ENCODE measurements at places on chromosomes 1 and 21. TPM values are rescaled to one million over a fixed set of nuclear protein-coding genes. Genes with fewer than 3 reads are reported as not detected.

DNA sequence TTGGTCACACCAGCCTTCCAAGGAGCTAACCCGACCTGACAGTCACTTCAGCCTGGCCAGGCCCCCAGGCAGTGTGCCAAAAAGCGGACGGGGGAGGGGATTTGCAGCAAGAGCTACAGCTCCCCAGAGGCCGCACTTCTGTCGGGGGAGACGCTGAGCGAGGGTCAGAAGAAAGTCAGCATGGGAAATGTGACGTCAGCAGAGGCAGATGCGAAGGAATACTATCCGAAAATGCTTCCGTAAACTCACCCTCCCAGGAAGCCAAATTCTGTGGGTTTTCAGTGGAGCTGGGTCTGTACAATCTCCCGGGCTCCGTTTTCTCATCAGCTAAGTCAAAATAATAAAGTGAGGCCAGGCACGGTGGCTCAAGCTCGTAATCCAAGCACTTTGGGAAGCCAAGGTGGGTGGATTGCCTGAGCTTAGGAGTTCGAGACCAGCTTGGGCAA, 28.5 kb upstream of the ECE1 start:
- no peak for DNase-seq

- no peak for DNase-seq
These were observed 181.2 kb upstream of the SNX7 start for GRCh38 chr1:98480271-98480670.

GRCh38 chr21:43332861-43333297, 94.1 kb downstream of the SIK1 start:
- no peak for DNase-seq

CAMK2N1 gene
- total RNA-seq, result 26.8 TPM

C4BPA gene
- not detected for total RNA-seq

GRCh38 chr1:2145946-2146835, 48.4 kb downstream of the FAAP20 start:
- no peak for DNase-seq

GRCh38 chr1:226274138-226274537, 34.8 kb downstream of the LIN9 start:
- DNase-seq, result no peak

- DNase-seq, result no peak
These were observed 130.9 kb downstream of the PBX1 start for GRCh38 chr1:164689672-164690511.

GRCh38 chr1:35112668-35113067, 33.5 kb downstream of the ZMYM1 start:
- no peak for DNase-seq

DNA sequence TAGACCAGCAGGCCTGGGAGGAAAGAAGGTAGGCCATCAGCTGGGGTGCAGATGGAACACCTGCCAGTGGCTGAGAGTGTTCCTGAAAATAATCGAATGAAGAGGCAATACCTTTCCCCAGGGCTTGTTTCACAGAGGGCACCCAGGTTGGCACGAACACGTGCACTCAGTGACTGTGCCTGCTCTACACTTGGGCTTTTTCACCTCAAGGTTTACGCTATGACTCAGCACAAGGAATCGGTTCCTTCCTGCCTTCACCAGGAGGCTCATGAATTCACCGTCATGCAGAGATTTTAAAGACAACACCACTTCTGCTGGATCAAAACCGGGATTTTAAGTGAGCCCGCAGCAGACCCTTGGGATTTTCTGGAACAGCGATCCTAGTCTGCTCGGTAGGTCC, 118.5 kb upstream of the ADAR start:
- no peak for DNase-seq

GRCh38 chr1:42845866-42846256, 552 bp upstream of the ZNF691 start:
- DNase-seq, result no peak

- DNase-seq, result no peak
These were observed 2.8 kb upstream of the SEC22B start for GRCh38 chr1:120178799-120179756.

DNA sequence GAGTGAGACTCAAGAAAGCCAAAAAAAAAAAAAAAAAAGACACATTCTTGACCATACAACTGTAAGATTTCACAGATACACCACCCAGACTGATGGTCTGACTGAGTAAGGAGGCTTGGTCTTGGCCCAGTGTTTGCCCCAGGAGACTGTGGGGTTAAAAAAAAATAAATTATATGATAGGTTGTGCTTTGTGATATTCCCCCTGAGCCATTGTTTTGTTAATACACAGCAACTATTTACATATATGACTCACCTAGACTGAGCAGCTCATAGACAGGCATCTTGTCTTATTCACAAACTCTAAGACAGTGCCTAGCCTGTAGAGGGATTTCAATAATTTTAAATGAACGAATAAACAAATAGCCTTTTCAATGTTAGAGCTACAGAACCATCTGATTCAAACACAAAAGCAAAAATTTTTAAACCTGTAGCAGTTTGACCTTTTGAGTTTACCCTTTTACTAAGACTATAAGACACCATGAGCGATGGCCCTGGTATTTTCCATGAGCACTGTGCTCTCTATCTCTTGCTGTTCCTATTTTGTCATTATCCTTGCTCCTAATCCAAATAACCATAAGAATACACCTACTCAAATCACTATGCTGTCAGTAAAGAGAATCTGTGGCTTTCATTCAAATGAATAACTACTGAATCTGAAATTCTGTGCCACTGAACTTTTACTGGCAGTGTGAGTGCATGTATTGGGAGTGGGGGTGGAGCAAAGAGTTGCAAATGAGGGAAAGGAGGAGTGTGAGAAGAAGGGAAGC, 199.4 kb upstream of the PTBP2 start:
- DNase-seq, result no peak

DNA sequence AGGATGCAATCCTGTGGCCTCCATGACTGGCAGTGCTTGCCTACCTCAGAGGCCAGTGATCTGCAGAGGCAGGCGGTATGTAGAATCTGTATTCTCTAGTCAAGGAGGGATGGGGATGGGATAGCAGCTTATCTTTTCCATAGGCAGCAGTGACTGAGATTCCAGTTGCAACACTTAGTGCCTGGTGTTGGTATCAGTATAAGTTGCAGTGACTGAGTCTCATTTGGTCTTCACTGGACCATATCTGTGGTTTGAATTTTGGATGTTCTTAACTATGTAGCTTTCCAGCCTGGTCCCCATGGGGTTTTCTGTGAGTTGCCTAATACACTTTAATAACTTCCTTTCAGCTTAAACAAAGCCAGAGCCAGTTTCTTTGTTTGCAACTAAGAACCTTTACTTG, 16.5 kb downstream of the DYRK1A start:
- no peak for DNase-seq

HSF2BP gene
- 3.4 TPM for total RNA-seq

LCE1D gene
- not detected for total RNA-seq
